ENCODE measurements at places on chromosomes 7 and 10. TPM values are rescaled to one million over a fixed set of nuclear protein-coding genes. Genes with fewer than 3 reads are reported as not detected.

Gene USP54
- 97.4 TPM for total RNA-seq

Gene LIPK
- not detected for total RNA-seq

Gene CPXM2
- 6.3 TPM for total RNA-seq

Gene C10orf143
- total RNA-seq, result 3.7 TPM

Gene C7orf33
- total RNA-seq, result not detected

Gene FGFBP3
- total RNA-seq, result 0.77 TPM

Gene OGDH
- 132 TPM for total RNA-seq

Gene DLX5
- not detected for total RNA-seq

Gene LRIT1
- total RNA-seq, result not detected

Gene FAM25G
- total RNA-seq, result not detected

Gene ZP3
- not detected for total RNA-seq

Gene ZNF479
- total RNA-seq, result not detected

Gene LRRC17
- 1.5 TPM for total RNA-seq

Gene ZNF804B
- total RNA-seq, result not detected

Gene GIMAP1
- 18.8 TPM for total RNA-seq

Gene NUPR2
- not detected for total RNA-seq

Gene PNLIPRP3
- total RNA-seq, result not detected

Gene AMZ1
- 0.47 TPM for total RNA-seq

Gene CTAGE6
- 0.44 TPM for total RNA-seq

Gene CYP2W1
- total RNA-seq, result not detected

Gene METTL27
- total RNA-seq, result 4.0 TPM

Gene MDH2
- total RNA-seq, result 107 TPM

Gene AKR1C4
- total RNA-seq, result not detected

Gene VKORC1L1
- total RNA-seq, result 35.2 TPM

Gene SLC13A4
- 0.27 TPM for total RNA-seq

Gene ZNF425
- 1.2 TPM for total RNA-seq

Gene CBLL1
- total RNA-seq, result 20.9 TPM

Gene MYH16
- not detected for total RNA-seq

Gene CFAP69
- total RNA-seq, result 8.4 TPM

Gene CHST15
- total RNA-seq, result 36.5 TPM

All from lower lobe of right lung (tissue), 2 donors.